ENCODE measurements at places on chromosomes 7 and 10.

GRCh38 chr10:15334650-15335323 is 36.3 kb downstream of the FAM171A1 start:
- DNase-seq: no peak

DNA sequence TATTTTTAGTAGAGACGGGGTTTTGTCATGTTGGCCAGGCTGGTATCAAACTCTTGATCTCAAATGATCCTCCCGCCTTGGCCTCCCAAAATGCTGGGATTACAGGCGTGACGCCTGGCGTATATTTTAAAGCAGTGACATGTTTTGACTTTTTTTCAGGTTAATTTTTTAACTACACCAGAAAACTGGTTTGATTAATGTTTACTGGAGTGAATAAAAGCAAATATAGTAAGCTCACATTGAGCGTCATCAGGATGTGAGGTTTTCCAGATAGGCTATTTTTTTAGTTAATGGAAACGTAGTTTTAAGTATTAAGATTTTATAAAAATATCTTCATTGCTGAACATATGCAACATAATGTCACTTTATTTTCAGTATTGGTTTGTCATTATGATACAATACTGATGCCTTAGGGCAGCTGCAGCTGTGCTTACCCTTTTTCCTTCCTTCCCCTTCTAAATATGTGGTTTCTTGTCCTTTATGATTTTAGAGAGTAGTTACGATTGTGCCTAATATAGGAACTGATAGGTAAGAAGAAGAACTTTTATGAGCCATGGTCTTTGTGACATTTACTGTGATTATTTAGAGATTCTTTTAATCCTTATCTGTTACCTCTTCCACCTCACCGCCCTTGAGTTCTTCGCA is 37.3 kb downstream of the TMEM60 start:
- no peak for DNase-seq

GRCh38 chr7:16935341-16935735 is 53.6 kb upstream of the AGR3 start:
- no peak for DNase-seq

- DNase-seq: no peak
Measured at GRCh38 chr7:148545932-148546331, 44.6 kb upstream of the C7orf33 start.

GRCh38 chr7:93171606-93172226 is 23.5 kb upstream of the SAMD9L start:
- no peak for DNase-seq

- DNase-seq: no peak
Measured at GRCh38 chr7:68971634-68972340, 626.5 kb upstream of the AUTS2 start.

GRCh38 chr10:89652806-89653370 is 7.8 kb upstream of the PANK1 start:
- no peak for DNase-seq

- no peak for DNase-seq
Measured at GRCh38 chr10:46288601-46289206, 1.9 kb downstream of the ANTXRL start.

- DNase-seq: no peak
Measured at GRCh38 chr7:156673454-156673853, 32.9 kb downstream of the RNF32 start.

GRCh38 chr10:97690133-97690532 is 3.1 kb upstream of the AVPI1 start:
- DNase-seq: no peak

DNA sequence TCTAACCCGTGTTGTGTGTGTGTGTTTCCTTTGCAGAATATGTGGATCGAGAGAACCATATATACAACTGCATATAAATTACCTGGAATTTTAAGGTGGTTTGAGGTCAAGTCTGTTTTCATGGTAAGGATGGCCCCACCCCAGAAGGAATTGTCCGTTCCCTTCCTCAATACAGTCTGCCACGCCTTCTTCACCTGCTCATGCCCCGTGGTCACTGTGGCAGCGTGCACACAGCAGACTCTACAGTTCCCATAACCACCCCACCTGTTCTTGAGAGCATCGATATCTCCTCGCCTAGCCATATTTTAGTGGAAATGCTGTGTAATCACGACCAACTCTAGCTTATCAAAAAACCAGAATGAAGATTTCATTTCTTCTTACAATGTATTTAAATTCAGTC is 134.0 kb upstream of the NPS start:
- DNase-seq: no peak

DNA sequence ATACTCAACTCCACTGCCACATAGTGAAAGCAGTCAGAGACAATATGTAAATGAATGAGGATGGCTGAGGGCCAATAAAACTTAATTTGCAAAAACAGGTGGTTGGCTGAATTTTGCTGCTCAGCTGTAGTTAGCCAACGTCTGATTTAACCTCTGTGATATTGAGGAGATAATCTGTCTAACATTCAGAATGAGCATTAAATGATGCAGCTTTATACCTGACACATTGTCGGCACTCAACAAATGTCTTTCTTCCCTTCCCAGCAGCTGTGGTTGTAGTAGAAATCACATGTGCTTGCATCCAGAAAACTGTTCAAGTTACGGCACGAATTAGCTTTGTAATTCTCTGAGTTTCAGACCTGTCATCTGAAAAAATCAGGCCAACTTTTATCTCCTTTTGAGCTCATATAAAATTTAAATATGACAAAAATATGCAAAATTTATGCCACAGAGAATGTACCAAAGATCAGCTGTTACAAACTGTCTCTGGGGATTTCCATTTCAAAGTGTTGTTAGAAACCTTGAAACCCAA is 1239.7 kb downstream of the GATA3 start:
- DNase-seq: no peak

DNA sequence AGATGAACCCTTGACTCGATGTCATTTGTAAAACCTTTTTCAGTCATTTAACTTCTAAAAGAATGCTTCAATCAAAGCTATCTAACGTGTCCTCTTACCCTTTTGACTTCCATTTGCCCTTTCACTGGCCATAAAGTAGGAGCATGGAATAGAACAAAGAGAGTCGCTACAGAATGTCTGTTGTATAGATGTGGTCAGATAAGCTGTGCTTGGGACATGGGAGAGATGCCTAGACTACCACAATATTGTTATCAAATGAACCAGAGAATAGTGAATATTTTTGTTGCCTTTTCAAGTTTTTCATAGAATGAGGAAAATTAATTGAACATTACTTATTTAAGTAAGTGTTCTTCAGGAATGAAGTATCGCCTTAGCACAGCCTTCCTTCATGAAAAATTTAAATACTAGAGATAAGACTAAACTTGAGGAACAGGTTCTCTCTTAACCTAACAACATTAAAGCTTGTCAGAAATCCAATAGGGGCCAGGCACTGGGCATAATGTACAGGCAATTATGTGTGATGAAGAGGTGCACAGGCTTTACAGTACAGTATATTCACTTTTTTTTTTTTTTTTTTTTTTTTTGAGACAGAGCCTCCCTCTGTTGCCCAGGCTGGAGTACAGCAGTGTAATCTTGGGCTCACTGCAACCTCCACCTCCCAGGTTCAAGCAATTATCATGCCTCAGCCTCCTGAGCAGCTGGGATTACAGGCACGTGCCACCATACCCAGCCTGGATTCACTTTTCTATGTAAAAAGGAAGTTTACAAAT is 7.5 kb upstream of the KMT2E start:
- DNase-seq: no peak

GRCh38 chr10:98074315-98074911 is 44.0 kb upstream of the CRTAC1 start:
- DNase-seq: no peak

DNA sequence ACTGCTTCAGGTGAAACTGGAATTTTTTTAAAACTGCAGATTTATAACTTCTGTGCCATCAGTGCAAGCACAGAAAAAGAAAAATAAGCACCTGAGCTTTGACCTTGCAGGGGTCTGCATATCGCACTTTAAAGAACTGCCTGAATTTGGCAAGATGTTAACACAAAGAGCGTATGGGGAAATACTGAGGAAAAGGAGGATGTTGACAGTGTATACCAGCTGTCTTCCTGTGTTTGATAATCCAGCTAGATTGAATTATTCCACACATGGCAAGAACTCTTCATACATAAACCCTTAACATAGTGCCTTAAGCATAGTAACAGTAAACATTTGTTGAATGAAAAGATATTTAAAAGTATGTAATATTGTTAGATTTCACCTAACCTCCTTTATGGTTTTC is 30.0 kb downstream of the SMC3 start:
- DNase-seq: no peak

GRCh38 chr7:1290026-1290678 is 57.5 kb downstream of the UNCX start:
- DNase-seq: peak; percentile 16

DNA sequence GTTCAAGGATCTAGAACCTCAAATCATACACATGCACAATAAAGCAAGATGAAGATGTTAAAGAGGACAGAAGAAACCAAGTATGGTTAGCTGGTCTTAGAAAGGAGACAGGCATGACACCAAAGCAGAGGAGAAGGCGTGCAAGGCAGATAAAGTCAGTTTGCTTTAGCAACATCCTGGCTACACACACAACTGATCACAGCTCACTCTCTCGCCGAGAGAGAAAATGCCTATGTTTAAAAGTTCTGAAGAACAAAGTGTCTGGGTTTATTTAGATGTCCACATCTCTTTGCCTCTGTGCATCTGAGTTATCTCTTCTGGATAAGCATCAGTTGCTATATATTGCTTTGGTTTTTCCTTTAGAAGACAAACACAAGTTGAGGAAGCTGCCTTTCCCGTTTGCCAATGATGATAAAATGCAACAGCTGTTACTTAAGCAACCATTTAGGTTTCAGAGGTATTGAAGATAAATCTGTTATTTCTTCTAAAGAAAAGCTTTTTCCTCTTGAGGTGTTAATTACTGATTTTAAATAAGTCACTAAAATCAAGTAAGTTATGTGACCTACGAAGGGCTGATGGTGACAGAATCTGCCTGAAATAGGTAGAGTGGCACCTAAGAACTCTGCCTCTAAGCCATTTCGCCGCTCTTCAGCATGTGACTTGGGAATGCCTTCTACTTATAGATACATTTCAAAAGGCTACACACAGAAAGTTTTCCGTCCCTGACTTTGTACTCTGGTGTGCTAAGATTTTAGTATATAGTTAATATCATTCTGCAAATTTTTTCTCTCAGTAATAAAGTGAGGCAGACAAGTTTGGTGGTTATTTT is 146.2 kb upstream of the ASAH2 start:
- no peak for DNase-seq

DNA sequence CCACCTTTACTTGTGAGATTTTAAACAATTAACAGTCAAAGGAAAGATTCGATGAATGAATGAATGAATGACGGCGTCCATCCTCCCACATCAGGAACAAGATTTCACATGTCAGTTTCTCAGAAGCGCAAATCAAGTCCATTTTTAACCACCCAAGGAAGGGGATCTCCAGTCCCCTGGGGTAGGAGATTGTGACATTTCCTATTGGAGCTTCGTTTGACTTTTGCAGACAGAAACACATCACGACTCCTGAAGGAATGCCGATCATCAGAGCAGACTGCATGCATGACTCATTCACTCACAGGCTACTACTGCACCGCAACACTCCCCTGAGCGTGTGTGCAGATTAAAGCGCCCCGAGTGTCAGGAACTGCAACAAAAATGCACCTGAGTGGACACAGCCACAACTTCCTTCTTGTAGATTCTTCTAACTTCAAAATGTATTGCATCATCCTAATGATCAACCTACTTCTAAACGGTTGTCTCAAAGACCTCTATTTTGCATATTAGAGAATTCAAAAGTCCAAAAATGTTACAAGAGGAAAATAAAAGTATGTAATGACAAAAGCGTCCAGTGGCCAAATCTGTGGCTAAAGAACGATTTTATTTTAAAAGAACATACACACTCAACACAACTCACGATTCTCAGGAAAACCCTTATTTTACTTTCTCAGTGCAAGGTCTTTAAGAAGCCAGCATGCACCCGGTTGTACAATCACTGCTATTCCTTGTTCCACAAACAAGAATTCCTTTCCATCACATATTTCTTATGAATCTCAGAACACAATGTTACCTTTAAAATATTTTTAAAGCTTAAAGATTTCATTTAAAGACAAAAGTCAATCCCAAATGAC is 172.6 kb downstream of the FAM107B start:
- peak; percentile 50 for DNase-seq

- no peak for DNase-seq
Measured at GRCh38 chr10:128625926-128626325, 499.7 kb upstream of the MKI67 start.

GRCh38 chr10:132827861-132828539 is 42.1 kb upstream of the NKX6-2 start:
- DNase-seq: no peak

DNA sequence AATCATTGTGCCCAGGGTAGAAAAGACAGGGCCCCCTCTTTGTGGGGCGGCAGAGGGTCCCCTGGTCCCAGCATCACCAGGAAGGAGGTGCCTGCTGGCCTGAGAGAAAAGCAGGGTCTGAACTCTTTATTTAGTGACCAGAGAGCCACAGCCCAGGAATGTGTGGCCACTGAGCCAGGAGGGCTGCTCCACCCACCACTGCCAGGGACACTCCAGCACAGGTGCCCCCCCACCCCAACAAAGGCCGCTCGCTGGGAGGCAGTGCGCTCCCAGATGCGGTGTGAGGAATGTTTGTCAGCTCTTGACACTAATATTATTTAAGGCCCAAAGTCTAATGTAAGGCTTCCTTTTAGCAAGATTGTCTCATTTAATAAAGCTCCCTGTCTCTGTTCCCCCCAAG is 59.6 kb upstream of the ZMIZ1 start:
- no peak for DNase-seq

DNA sequence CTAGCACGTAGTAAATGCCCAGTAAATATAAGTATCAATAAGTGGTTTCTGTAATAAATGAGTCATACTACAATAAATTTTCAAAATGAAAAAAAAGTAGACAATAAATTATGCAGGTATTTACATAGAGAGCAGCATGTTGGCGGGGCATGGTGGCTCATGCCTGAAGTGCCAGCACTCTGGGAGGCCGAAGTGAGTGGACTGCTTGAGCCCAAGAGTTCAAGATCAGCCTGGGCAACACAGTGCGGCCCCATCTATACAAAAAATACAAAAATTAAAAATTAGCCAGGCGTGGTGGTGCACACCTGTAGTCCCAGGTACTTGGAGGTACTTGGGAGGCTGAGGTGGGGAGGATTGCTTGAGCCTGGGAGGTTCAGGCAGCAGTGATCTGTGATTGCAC is 509.3 kb upstream of the KLF6 start:
- no peak for DNase-seq

DNA sequence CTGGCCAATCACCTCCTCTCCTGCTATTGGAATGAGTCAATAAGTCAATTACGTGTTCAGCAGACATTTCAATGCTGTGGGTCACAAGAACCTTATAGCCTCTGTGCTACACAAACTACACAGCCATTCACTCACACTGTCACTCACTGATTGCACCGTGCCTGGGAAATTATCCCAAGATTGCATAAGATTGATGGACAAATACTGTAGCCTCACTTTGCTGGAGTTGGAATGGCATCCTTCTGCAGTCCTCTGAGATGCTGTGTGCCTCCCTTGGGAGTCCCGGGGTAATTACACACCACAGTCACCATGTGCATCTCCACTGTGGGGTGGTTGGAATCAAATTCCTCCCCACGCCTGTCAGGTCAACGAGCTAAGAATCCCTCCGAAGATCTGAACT is 358.7 kb upstream of the MGMT start:
- no peak for DNase-seq

All from CD8-positive, alpha-beta memory T cell (primary cell).